ENCODE measurements at places on chromosomes 12 and 14.

DNA sequence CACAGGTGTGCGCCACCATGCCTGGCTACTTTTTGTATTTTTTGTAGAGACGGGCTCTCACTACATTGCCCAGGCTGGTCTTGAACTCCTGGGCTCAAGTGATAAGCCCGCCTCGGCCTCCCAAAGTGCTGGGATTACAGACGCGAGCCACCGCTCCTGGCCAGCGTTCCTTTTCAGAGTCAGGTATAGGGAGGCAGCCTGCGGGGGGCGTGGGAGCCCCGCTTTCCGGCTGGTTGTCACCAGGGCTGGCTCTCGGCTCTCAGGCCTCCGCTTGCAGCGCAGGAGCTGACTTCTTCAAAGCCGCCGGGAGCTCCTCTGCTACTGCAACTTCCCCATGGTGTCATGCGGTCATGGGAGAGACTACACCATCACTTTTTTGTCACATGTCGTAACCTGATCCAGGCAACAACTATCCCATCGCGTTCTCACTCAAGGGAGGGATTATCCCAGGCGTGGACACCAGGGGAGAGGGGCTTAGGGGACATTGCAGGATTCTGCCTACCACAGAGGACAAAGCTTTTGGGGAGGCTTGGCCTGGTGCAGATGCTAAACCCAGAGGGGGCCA is 129.4 kb downstream of the SCARB1 start:
- peak; percentile 86 for DNase-seq

GRCh38 chr14:78316052-78316451 is 145.9 kb downstream of the NRXN3 start:
- DNase-seq: no peak

- DNase-seq: peak; percentile 14
Measured at GRCh38 chr12:54419088-54419887, at the start of gene ITGA5. Gene ITGA5, minus strand, starts transcription at chr12:54419266. Its CDS starts 68 bp downstream, at chr12:54419198.

- peak; percentile 83 for DNase-seq
Measured at GRCh38 chr14:94180655-94181271, 6.6 kb downstream of the PPP4R4 start.

GRCh38 chr12:53659011-53659551 is 16.8 kb downstream of the ATP5MC2 start:
- DNase-seq: no peak

- no peak for DNase-seq
Measured at GRCh38 chr12:76247026-76247646, 101.1 kb downstream of the BBS10 start.

- no peak for DNase-seq
Measured at GRCh38 chr14:95478818-95479217, 37.6 kb downstream of the SYNE3 start.

DNA sequence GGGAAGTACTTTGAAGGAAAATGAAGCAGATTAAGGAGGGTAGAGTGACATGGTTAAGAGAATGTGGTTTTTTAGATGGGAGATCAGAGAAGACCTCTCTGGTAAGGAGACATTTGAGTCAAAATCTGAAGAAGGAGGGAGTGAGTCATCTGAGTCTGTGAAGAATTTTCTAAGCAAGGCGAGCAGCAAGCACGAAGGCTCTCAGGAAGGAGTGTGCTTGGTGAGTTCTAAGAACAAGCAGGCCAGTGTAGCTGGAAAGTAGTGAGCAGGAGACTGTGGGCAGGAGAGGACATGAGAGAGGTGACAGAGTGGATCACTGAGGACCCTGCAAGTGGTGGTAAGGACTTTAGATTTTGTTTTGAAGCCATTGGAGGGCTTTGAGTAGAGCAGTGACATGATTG is 76.3 kb upstream of the FUT8 start:
- no peak for DNase-seq

DNA sequence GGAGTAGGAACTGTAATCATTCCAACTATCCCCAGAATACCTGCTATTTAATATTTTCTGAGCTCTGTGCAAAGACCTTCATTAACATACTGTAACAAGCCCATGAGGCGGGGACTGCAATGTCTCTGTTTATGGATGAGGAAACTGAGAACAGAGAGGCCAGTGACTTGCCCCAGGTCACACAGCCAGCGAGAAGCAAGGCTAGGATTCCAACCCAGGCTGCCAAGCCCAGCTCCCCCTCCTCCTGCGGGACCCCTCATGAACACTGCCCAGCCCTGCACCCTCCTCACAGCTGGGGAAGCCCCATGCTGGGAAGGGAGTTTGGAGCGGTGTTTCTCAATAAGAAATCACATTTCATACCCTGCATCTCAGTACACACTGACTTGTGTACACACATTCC is 10.9 kb downstream of the HVCN1 start:
- DNase-seq: no peak

DNA sequence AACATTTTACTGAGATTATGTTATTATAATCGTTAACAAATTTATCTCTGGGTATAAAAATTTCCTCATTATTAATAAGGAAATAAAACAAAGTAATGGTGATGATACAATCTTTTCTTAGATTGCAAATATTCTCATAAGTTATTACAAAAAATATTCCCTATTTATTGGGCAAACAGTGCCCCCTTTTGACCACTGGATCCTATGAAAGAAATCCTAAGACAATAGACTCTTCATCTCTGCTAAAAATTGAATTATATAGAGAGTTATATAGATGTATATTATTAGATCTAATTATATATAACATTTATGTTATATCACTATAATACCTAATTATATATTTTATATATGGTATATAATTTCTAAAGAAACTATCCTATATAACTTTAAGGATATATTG is 94.2 kb upstream of the FGD4 start:
- DNase-seq: no peak

DNA sequence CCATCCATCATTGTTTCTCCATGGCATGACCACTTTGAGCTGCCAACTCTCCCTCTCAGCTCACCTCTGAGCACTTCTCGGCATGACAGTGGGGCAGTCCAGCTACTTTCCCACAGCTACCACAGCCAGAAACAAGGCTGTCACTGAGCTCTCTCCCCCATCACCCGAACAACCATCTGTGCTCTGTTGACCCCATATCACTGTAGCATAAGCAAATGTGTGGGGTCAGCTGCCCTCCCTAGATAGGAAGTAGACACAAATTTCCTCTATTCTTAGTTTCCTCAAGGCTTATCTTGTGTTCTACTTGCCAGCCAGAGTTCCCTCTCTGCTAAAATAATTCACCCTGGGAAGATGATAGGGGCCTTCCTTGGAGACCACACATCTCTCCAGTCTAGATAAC is 82.6 kb upstream of the FUT8 start:
- no peak for DNase-seq

GRCh38 chr12:69266036-69266635 is 26.8 kb downstream of the CPSF6 start:
- no peak for DNase-seq

GRCh38 chr12:18479256-18479655 is 217.9 kb downstream of the PIK3C2G start:
- no peak for DNase-seq

GRCh38 chr12:127657036-127657435 is 609.9 kb upstream of the TMEM132C start:
- no peak for DNase-seq

DNA sequence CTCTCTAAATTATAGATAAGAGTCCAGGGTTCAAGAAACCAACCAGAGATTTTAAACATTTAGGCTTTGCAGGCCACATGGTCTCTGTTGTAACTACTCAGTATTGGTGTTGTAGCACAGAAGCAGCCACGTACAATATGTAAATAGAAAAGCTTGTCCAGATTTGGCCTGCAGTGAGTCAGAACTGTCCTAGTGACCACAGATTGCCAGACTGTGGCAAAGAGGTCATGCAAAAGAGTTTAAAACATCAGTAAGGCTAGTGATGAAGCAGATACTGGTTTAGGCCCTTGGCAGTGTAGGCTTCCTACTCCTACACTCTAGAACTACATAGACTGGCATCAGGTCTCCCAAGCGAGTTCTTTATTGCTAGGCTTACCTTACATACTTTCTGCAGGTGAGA is 117.6 kb upstream of the GARIN6 start:
- no peak for DNase-seq

- no peak for DNase-seq
Measured at GRCh38 chr14:51566831-51567582, 84.7 kb upstream of the FRMD6 start.

GRCh38 chr12:663293-663871 is at the start of gene NINJ2:
Gene NINJ2, minus strand, starts transcription at chr12:663445. Its CDS starts 85 bp downstream, at chr12:663360.
- DNase-seq: no peak

- no peak for DNase-seq
Measured at GRCh38 chr12:2083561-2083960, 30.8 kb downstream of the CACNA1C start.

- no peak for DNase-seq
Measured at GRCh38 chr14:96164861-96165490, 39.7 kb upstream of the BDKRB2 start.

- DNase-seq: no peak
Measured at GRCh38 chr14:91302391-91302790, 57.9 kb upstream of the GPR68 start.

DNA sequence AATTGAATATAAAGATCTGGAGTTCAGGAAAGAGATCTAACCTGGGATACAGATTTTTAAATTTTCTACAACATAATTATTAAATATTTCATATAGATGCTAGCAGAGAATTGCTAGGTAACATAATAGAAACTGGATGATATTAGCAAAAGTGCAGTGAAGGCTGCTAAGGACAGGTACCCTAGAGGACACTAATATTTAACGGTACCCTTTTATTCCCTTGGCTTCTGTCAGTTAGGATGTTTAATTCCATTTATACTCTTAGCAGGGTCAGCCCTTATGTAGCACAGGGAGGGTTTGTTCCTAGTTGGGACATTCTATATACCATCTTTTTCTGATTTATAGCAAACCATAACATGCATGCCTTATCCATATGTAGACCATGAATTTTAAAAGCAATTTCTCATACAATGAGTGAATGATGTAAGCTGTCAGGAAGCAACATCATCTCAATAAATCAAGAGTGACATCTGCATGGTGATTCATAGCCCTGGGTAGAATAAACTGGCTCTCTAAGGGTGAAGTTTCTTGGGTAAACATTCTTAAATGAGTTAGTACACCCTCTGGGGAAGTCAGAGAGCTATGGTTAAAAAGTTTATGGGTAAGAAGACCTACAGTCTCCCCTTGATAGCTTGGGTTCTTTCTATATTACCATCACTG is 404.4 kb upstream of the MGAT4C start:
- no peak for DNase-seq

DNA sequence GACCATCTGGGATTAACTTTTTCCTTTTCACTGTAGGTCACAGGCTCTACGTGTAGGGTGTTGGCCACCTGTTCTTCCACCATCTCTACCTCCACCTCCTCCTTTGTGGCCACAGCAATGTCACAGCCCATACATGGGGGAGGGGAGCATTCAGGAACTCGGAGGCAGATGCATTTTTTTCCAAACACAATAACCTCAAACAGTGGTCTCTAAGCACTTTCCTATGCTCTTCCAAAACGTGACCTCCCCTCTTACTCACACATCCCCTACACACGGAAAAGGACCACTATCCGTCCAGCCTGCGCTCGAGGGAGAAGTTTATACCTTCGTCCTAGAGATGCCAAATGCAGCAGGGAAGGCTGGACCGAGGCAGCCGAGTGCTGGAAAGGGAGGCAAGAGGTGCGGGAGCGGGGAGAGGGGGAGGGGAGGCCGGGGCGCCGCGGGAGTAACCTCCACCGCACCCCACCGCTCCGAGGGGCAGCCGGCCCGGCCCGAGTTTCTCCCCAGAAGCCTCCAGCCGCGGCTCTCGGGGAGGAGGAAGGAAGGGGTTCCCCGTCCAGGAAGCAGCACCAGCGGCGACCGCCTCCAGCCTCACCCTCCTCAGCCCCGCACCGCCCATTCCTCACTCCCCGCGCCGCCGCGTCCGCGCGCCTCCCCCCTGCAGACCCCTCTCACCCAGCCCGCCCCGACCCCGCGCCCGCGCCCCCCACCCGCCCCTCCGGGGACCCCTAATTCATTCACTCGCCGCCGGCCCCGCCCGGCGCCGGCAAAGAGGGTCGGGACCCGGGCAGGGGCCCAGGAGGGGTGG is 594 bp downstream of the KRAS start:
- DNase-seq: no peak

DNA sequence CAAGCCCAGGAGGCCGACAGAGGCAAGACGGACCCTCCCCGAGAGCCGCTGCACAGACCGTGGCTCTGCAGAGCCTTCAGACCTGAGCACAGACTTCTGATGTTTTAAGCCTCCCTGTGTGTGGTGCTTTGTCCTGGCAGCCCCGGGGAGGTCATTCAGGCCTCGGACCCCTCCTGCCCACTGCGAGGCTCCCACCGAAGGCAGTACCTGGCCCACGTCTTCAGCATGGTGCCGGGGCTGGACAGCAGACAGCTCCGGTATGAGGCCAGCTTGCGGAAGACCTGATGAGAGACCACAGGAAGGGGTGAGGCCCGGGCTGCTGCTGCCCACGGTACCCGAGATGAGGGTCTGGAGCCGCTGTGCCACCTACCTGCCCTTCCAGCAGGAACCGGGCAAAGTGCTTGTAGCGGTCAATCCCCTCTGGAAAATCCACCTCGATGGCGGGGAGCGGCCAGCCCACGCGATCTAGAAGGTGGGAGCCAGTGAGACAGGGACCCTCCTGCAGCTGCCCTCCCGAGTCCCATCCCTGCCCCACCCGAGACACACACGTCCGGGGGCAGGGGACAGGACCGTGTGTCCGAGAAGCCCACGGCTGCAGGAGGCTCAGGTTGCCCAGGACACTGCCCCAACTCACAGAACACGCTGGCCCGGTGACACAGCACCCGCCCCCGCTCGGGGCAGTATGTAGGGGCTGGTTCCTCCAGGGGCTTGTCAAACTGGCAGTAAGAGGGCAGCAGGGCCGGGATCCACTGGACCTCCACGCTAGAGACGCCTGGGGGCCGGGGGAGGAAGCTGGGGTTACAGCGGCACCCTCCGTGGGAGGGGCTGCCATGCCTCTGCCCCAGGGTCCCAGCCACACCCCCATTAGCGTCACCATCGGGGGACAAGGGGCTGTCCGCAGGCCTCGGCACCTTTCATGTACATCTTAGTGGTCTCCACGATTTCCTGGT is 35.6 kb upstream of the UBC start:
- DNase-seq: no peak

GRCh38 chr12:90653040-90653439 is 301.9 kb downstream of the CCER1 start:
- no peak for DNase-seq

DNA sequence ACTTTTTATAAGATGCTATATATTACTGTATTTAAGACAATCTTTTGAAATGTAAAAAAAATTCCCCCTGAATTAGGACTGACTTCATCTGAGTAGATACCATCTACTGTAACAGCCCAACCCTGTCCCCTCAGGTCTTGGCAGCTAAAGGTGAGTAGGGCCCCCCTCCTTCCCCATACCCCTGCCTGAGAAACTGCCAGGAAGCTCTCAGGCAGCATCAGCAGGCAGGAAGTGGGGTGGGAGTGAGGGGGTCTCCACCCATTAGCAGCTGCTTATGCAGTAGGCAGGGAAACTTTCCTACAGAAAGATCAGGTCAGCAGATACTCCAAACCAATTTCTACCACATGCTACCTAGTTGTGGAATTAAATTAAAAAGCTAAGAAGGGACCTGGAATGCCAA is 62.5 kb downstream of the PAX9 start:
- DNase-seq: no peak

DNA sequence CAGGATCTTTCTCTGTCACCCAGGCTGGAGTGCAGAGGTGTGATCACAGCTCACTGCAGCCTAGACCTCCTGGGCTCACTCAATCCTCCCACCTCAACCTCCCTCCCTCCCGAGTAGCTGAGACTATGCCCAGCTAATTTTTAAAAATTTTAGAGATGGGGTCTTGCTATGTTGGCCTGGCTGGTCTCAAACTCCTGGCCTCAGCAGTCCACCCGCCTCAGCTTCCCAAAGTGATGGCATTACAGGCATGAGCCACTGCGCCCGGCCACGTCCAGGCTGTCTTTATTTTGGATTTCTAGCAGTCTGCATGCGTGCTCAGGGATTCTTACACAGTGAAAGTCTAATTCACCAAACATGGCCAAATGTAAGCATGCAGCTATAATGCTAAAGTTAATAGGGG is 17.8 kb downstream of the SLC8B1 start:
- no peak for DNase-seq

Measured in hematopoietic multipotent progenitor cell (in vitro differentiated cells).